Activated CD4-positive, alpha-beta T cell treated with anti-CD3 and anti-CD28 coated beads, Interleukin-2, amount 50 U/mL, for 4 hours (primary cell): ENCODE measurements at places on chromosomes 2 and 18.

DNA sequence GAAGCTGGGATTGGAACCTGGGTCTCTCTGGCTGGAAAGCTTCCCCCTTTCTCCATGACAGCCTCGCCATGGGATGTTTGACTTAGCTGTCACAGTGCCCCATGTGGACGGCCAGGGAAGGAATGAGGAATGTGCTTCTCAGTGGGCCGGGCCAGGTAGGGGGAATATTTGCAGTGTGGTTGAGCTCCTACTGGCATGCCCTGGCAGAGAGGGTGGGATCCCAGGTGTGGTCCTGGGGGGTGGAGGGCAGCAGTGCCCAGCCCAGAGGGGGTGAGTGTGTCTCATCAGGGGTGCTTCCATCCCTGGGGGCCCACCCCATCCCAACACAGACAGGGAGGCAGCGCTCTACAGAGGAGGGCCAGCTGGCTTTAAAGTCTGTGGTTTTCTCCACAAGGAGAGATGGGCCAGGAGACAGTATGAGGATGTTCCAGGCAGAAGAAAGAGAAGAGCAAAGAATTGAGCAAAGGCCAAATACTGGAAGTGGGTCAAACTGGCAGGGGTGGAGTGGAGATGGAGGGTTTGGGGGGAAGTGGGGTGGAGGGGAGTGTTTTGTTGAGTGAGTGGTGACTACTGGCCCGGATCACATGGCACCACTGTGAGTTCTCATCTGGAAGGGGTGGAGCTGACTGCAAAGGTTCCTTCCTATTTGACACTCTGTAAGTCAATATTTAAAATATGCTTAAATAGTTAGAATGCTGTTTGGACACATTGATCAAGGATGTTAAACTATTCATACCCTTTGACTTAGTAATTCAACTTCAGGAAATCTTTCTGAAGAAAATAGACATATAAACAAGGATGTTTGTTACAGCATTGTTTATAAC, 94.0 kb downstream of the MYCN start:
- no peak for DNase-seq

GRCh38 chr2:148184976-148185375, 164.1 kb downstream of the MBD5 start:
- DNase-seq: no peak

GRCh38 chr18:24402209-24402785, 4.7 kb upstream of the OSBPL1A start:
- DNase-seq: no peak

GRCh38 chr2:33110461-33110860, 163.7 kb downstream of the LTBP1 start:
- DNase-seq: no peak

- DNase-seq: peak; percentile 43
Observed at GRCh38 chr2:241036397-241036963, 38.1 kb downstream of the SNED1 start.

- no peak for DNase-seq
Observed at GRCh38 chr18:22349317-22349898, 68.3 kb downstream of the CTAGE1 start.

DNA sequence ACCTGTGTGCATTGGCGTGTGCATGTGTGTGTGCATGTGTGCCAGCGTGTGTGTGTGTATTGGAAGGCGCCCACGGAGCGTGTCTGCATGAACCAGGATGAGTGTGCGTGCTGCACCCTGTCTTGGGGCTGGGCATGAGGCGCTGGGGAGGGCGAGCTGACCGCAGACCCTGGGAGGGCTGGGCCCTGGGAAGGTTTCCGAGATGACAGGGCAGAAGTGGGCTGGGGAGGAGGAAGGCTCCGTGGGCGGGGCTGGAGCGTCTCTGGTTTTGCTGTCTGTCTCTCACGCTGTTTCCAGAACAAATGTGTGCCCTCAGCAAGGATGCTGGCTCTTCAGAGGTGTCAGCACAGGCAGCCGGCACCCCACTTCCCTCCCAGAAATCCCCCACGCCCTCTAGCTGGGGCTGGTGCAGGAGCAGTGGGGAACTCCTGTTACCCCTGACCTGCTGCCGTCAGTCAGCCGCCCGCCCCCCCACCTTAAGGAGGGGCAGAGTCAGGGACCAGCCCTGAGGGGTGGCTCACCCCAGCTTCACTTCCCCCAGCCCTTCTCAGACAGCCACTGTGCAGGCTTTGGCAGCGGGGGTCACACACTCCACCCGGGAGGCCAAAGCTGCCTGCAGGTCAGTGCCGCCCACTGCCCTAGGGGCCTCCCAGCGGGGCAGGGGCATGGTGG, at the start of gene GPR35:
Gene GPR35, plus strand, starts transcription at position 531 of the 672 bp plus-strand sequence. CDS start 4,473 bp downstream, outside the sequence.
- DNase-seq: peak; percentile 72

- DNase-seq: no peak
Observed at GRCh38 chr18:55226044-55226443, 266.8 kb upstream of the CCDC68 start.

- DNase-seq: no peak
Observed at GRCh38 chr2:167692191-167692590, 555.2 kb downstream of the STK39 start.

DNA sequence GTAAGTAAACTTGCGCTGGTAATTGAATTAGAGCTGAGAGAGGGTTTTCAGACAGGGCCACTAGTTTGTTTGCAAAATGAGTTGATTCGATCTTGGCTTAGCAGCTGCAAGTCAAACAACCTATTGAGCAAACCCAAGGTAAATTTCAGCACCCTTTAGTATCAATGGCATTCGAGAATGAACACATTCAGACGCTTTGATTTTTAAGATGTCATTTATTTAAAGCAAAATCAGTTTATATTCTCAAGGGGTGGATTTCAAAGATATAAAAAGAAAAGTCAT, 44.2 kb downstream of the TGIF1 start:
- DNase-seq: no peak

DNA sequence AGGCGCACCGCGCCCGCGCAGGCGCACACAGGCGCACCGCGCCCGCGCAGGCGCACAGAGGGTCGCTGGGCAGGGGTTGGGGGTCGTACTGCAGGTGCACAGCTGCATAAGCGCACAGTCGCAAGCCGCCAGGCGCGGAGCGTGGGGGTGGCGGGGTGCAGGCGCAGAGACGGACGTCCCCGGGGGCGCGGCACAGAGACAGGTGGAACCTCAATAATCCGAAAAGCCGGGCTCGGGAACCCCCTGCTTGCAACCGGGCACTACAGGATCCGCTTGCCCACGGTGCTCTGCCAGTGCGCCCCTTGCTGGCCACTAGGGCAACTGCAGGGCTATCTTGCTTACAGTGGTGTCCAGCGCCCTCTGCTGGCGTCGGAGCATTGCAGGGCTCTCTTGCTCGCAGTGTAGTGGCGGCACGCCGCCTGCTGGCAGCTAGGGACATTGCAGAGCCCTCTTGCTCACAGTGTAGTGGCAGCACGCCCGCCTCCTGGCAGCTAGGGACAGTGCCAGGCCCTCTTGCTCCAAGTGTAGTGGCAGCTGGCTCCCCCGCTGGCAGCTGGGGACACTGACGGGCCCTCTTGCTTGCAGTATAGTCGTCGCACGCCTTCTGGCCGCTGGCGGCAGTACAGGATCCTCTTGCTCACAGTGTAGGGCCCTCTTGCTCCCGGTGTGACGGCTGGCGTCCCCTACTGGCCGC, 34.9 kb downstream of the FAM110C start:
- DNase-seq: peak; percentile 47

GRCh38 chr18:3261373-3262233, at the start of gene MYL12B:
TSS of gene MYL12B (plus strand) at chr18:3262133. CDS start at chr18:3272899, 10,766 bp downstream.
- peak; percentile 59 for DNase-seq

DNA sequence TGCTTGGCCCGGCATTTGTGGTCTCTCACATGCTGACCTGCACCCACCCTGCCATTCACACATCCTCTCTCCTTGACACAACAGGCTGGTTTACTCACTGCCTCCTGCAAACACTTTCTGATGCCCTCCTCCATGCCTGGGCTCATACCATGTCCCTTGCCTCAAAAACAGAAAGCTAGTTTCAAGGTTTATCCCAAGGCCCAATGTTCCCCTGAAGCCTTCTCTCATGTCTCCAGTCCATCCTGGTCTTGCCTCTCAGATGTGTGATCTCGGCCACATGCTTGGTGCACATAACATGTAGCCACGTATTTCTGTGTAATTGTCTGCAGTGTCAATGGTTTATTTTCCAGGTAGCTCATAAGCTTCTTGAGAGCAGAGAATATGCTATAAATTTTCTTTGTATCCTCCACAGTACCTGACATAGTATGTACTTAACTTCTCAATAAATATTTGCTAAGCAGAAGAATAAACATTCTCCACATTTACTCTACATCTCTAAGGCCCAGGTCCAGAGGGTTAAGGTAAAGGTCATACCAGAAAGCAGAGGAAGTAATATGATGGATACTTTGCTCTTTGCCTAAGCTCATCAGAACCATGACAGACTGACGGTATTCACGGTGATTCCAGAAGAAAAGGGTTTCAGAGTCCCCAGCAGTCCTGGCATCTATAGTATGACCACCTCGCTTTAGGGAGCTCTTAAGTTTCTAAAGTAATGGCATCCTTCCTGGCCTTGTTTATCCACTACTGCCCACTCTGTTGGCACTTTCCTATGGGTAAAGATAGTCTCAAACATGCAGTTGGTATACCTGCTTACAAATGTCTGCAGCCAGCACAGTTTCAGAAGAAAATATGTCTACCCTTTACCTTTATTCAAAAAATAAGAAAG, 163.4 kb upstream of the ZFP36L2 start:
- DNase-seq: no peak

GRCh38 chr2:218019411-218020060, 16.7 kb upstream of the TNS1 start:
- DNase-seq: no peak

GRCh38 chr2:151289972-151290866, 751 bp upstream of the NMI start:
- no peak for DNase-seq

DNA sequence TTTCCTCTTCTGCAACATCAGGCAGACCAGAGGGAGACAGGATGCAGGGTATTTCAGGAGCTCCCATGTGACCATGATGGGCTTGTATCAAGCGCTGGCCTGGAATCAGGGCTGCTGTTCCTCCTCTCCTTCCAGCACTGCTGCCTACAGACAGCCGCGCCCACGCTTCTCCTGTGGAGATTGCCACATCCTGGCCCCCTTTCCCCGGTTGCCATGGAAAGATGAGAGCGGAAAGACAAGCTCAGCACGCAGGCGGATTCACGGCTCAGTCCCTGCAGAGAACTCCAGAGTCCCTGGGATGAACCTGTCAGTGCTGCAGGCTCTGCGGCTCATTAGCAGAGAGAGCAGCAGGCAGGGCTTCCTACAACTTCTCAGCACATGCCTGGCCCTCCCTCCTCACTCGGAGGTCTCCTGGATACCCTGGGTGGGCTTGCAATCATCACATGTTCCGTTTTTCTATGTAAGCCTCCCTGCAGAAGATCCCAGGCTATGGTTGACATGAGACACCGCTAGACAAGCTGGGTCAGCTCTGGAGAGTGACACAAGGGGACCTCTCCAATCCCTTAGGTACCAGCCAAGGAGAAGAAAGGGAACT, 497.8 kb upstream of the MYT1L start:
- no peak for DNase-seq

DNA sequence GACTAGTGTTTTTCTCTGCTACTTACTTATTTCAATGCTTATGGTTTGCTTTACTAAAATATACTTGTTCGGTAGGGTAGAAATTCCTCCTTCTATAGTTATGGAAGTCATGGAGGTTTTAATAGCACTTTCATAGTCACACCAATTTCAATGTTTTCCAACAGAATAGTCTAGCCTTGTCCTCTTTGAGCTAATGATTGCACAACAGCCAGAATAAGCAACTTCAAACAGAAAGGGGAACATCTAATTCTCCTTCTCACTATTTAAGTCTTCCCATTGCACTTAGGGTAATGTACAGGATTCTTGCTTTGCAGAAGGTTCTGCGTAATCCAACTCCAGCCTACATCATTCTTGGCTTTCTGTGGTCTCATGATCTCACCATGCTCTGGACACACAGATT, 287.7 kb upstream of the GCFC2 start:
- no peak for DNase-seq

DNA sequence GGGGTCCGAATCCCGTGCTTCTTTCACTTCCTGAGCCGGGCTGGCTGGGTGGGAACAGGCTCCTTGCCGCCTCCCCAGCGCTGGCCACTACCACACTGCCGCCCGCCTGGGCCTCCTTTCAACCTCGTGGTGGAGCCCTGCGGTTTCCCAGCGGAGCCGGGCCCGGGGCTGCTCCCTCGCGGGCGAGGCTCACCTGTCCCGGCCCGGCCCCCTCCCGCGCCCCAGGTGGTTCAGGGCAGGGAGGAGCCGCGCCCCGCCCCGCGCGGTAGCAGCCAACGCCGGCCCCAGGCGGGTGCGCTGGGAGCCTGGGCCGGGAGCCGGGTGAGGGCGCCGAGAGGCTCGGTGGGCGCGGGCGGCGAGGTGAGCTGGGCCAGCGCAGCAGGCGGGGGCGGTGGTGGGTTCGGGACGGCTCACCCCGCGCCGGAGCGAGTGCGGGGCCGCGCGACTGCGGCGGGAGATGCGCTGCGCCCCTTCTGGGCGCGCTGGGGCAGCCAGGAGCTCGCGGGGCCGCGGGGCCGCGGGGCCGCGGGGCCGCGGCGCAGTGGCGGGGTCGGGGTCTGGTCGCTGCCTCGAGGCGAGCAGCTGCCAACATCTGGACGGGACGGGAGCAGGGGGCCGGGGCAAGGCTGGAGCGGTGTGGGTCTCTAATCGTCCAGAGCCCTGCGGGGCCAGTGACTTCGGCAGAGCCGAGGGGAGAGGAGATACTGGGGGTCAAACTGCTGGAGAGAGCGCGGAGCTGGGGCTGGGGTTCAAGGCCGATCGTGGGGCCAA, at the start of gene LYPD6B:
Gene LYPD6B, plus strand, starts transcription at position 258 of the 771 bp plus-strand sequence. CDS start 92,250 bp downstream, outside the sequence.
- no peak for DNase-seq

GRCh38 chr2:191977754-191978153, 130.9 kb upstream of the CAVIN2 start:
- no peak for DNase-seq

DNA sequence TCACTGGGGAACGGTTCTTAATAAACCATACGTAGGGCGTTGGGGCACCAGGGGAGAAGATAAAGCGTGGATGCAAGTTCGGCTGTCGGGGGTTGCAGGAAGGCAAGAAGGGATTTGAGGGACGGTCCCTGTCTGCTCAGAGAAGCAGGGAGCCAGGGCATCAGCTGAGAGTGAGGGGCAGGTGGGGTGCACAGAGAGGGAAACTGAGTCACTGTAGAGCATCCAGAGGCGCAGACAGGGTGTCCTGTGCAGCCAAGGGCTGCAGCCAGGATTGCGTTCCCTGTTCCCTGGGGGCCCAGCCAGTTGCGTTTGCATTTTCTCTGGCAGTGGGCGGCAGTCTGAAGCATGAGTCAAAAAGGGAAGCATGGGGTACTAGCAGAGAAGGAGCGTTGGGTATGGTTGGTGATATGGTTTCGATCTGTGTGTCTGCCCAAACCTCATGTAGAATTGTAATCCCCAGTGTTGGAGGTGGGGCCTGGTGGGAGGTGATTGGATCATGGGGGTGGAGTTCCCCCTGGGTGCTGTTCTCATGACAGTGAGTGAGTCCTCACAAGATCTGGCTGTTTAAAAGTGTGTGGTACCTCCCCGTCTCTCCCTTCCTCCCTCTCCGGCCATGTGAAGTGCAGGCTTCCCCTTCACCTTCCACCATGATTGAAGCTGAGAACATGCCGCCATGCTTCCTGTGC, 202.9 kb downstream of the NDUFA10 start:
- DNase-seq: no peak

GRCh38 chr2:167686691-167687090, 560.7 kb downstream of the STK39 start:
- no peak for DNase-seq
